ENCODE measurements at places on chromosomes 7 and 10.

DNA sequence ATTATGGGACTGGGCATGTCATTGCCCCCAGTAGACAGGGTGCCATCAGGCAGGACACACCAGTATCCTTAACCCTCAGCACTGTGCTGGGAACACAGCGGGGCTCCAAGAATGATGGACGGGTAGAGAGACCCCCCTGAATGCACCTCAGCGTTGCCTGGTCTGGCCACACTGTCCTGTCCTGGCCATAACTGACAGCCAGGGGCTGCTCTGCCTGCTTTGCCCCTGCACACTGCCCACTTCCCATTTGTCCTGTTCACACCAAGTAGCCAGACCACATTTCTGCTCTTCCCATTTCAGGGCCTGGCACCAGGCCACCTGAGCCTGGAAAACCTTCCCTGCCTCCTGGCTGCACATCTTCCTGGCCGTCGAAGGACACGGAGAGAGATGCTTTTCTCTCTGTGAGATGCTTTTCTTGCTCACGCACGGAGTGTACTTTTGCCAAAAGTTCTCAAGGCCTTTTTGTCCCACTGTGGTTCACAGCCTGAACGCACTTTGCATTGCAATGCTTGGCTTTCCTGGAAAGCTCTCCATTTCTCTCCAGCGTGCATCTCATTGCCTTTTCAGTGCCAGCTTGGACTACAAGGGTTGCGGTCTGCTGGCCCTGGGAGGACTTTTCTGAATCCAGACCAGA is 131.0 kb upstream of the EEPD1 start:
- no peak for DNase-seq

DNA sequence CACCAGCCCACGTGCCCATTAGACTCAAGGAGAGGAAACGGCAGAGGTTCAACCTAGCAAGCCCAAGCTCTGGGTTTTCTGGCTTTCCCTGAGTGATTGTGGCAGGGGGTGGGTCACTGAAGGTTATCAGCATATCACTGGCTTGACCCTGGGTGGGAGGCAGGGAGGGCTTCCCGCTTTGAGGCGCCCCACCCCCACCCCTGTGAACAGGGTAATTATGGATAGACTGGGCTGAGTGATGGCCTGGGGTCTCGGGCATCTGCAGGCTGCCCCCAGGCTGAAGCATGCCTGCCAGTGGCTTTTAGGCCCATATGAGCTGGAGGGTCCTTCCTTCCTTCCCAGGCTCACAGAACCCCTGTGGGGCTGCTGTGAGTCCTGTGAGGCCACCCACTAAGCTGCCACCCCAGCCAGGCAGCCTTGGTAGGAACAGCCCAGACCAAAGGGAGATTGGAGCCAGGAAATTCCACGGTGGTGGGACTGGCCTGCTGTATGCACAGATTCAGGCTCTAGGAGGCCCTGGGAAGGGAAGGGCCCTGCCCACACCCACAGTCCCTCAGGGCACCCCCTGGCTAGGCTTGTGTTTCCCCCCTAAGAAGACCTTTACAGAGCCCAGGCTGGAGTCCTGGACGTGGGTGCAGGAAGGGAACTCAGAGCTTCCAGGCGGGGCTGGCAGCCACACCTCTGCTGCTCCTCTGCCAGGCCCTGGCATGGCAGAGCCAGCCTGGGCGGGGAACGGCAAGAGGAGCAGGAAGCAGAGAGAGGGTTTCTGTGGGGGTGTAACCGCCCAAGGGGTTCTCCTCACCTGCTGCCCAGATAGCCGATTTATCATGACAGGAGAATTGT is 33.1 kb downstream of the GPRIN2 start:
- no peak for DNase-seq

DNA sequence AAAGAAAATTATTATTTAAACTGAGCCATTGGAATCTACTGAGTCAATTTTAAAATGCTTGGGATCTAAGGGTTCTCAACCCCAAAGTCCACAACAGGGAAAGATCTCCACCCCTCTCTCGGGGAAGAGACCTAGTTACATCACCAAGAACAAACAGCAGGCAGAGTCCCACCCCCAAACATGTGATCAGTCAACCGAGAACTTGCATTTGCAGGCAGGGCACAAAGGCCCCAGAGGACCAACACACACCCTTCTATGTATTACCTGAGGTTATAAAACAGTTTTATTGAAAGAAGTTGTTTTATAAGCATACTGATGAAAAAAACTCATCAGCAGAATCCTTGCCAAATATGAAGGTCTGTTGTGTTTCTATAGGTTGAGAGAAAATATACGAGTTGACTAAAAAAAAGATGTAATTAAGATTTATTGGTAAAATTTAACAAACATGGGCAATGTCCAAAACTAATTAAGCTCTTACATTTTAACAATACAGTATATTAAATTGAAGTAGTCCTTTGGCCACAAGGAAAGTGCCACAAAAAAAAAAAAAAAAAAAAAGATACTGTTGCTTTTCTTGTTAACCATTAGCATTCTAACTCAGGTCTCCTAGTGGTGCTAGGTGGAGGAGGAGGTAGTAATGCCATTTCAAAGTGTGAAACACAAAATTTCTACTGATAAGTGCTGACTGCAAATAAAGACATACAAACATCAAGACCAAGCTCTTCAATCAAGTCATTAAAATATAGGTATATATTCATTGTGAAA is 975 bp upstream of the USP54 start:
- DNase-seq: no peak

DNA sequence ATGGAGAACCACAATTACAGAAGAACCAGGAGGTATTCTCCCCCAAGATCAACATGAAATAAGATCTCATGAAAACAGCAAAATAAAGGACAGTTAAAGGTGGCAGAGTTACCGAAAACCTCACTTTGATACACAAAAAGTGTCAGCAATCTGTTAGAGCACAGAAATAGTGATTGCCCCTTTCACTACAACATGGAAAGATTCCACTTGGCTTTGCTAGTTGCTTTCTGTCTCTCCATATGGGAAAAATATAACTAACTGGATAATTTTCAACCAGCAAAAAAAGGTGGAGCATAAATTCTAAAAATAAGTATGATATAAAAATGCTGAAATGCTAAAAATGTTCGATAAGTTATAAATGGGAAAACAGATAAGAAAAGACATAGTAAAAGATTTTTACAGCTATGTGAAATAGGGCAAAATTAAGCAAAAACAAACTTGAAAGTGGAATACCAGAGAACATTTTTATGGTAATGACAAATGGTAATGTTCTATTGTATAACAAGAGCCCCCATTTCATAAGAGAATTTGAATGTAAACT is 90.2 kb downstream of the GPR85 start:
- no peak for DNase-seq

DNA sequence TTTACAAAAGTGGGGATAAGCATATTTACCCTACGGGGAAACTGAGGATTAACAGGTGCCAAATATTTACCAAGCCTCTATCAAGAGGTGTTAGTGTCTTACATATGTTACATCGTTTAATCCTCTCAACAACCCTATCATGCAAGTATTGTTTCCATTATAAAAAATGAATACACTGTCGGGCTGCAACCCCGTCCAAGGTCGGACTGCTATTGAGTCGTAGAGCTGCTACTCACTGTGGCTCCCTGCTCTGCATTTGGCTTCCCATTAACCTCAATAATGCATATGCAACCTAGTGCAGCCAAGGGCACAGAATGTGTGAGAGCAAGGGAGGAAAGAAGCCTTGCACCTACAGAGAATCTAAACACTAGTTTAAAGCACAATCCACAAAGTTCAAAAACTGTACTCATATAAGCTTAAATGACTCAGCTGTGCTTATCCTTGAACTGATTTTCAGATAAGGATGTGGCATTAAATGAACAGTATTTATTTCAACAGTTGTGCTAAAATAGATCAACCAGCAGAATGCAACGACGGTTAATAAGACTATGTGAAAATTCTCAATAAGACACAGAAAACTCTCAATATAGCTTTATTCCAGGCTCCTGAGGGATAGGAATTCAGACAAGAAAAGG is 49.9 kb downstream of the UBE2H start:
- DNase-seq: no peak

GRCh38 chr10:3874990-3875841 is 90.2 kb upstream of the KLF6 start:
- no peak for DNase-seq

GRCh38 chr7:132656846-132657776 is 80.8 kb upstream of the PLXNA4 start:
- DNase-seq: no peak

DNA sequence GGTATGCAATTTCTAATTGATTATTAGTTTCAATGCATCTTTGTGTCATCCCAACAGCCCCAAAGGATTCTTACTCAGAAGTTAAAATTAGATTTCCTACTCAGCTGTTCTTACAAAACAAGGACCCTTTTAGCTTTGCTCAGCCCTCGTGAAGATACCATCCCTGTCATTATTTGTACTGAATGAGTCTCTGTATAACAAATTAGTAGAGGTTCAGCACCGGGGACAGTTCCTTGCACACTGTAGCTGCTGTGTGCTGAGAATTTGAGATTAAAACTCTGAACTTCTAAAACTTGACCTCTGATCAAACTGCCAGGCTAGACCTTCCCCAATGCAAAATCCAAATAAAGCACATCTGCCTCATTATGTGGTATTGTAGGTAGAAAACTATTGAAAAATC is 299.1 kb downstream of the LHFPL3 start:
- DNase-seq: no peak

DNA sequence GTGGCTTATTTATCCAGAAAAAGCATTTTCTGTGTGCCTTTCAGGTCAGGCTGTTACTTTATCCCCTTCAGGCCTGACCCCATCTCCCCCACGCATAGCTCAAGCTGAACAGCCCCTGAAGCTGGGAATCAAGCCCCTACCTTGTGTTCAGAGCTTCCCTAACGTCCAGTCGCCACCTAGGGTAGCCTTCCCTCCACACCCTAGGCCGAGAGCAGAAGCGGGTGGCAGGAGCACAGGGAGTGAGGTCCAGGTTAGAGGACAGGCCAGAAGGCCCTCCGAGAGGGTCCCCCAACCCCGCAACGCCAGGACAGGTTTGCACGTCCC is 479 bp upstream of the SEMA4G start:
- no peak for DNase-seq

- DNase-seq: no peak
These were observed 1407.5 kb upstream of the LRRTM3 start for GRCh38 chr10:65518379-65518778.

- no peak for DNase-seq
These were observed 24.7 kb upstream of the WASL start for GRCh38 chr7:123773481-123773880.

- no peak for DNase-seq
These were observed 38.9 kb downstream of the DRGX start for GRCh38 chr10:49356944-49357343.

DNA sequence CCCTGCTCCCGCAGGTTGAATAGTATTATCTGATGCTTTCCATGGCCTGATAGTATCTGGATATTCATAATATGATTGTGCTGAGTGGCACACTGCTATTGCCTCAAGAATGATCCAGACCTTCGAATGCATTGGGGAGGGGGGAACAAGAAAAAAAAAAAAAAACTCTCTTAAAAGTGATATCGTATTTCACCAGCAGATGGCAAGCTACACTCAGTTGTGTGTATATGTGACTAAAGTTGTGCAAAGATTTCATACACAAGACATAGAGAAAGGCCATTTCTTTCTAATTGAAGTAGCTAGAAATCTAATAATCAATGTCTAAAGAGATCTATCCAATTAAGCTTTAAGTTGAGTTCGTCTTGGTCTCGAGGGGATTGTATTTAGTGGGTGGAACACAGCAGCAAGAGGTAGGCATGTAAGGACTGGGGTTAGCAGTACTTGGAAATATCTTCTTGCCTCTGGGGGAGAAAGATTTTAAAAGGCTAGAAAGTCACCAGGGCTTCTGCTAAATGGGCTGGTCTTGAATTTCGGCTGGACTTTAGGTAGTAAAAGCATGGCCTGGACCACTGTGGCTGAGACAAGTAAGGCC is 15.3 kb downstream of the SFRP4 start:
- DNase-seq: no peak

DNA sequence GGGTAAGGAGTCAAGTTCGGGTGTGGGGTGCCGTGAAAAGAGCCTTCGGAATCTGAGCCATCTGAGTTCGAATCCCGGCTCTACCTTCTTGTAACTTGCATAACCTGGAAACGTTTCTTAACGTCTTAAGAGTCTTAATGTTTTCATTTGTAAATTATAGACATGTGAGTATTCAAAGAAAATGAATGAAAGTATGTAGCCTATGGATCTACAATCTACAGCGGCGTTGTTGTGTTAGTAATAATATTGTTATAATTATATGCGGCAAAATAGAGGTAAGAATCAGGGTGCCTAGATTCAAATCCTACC is 559 bp downstream of the VTI1A start:
- DNase-seq: no peak

- no peak for DNase-seq
These were observed 84.3 kb upstream of the GRB10 start for GRCh38 chr7:50867034-50867356.

DNA sequence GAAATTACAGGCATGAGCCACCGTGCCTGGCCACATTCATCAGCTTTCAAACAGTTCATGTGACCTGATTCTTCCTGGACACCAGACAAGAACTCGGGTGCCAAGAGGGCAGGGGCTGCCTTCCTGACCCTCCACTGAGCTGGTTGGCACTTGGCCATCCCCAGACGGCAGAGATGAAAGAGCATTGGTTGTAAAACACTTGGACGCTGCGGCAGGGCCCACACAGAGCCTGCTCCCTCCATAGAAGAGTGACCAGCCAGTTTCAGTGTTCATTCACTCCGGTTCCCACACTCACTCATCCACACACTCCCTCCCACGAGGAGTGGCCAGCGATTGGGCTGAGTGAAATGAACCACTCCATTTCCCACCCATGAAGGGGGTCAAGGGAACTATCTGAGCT is 112.3 kb downstream of the ITGB8 start:
- DNase-seq: no peak

DNA sequence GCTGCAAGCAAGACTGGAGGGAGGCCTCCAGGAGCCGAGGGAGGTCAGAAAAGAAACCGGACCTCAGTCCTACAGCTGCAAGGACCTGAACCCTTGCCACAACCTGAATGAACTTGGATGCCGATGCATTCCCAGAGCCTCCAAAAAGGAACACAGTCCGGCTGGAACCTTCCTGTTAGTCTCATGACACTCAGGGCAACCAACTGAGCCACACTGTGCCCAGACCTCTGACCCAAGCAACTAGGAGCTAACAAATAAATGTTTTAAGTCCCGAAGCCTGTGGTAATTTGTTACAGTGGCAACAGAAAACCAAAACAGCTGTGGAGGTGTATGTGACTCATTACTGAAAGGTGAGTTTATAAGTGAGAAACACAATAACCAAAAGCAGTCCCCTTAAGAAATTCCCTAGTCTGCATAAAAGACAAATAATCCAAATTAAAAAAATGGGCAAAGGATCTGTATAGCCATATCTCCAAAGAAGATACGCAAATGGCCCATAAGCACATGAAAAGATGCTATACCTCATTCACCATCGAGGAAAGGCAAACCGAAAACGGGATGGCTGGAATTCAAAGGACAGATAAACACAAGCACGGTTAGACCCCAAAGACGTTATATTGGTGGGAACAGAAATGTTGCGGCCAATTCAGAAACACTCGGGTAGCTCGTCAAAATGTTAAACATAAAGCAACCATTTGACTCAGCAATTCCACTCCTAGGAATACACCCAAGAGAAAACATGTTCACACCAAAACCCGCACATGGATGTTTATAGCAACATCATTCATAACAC is 24.8 kb downstream of the GNA12 start:
- no peak for DNase-seq

- DNase-seq: no peak
These were observed 124.4 kb downstream of the HGF start for GRCh38 chr7:81645435-81645834.
